ENCODE measurements at places on chromosomes 12 and 14. TPM values are rescaled to one million over a fixed set of nuclear protein-coding genes. Genes with fewer than 3 reads are reported as not detected.

- DNase-seq: no peak
These were observed 20.3 kb downstream of the RHOF start for GRCh38 chr12:121773011-121773777.

- no peak for DNase-seq
These were observed 96.9 kb downstream of the SLC15A4 start for GRCh38 chr12:128726886-128727285.

DNA sequence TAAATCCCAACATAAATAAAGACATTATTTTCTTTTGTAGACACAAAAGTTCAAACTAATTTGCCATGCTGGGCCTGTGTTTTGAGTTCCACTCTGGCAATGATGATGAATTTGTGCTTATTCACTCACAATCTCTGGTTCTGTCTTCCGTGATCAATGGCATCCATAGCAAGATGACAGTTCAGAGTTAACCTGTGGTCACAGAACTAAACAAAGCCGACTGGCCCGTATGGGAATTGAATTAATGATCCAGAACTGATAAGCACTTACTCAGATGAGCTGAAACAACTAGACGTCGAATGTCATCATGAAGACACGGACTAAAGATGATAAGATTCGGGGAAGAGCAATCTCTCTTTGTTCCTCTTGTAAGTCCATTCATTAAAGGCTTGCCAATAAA is 81.6 kb downstream of the CAPZA3 start:
- DNase-seq: no peak

PEBP1 gene
- polyA plus RNA-seq: 141 TPM

NYNRIN gene
- polyA plus RNA-seq: 25.1 TPM

Data from hindlimb muscle (tissue), 1 donor.